T-helper 2 cell (primary cell): ENCODE measurements at places on chromosomes 2 and 18.

DNA sequence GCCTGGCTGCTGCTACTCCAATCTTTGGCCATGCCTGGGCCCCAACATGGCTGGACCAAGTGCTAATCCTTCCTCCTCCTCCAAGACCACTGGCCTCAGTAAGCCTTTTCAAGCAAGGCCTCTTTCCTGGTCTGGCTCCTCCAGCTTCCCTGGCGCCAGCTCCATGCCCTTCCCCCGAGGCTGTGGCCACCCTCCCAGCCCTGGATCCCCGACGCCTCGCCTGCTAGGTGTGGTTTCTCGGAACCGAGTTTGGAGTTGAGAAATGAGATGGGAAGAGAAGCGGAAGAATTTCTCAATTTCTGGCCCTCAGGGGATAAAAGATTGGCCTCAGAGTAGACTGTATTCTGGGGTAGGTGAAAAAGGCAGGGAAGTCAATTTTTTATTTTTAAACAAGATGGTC is 46.4 kb downstream of the ADCY3 start:
- DNase-seq = no peak

DNA sequence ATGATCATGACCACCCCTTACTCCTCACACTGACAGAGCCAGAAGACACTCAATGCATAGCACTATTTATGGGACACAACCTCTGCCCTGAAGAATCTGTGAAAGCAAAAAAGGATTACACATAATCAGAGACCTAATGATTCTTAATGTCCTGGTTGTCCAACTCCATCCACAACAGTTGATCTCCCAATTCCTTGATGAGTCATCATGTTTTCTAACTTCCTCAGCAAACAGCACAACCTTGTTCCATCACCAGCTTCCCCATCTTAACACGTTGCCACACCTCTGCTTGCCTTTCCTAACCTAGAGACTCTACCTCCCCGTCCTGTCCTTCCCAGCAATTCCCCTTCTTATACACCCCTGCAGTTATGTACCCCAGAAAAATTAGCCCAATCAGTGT is 13.2 kb upstream of the MARCHF4 start:
- DNase-seq = no peak

DNA sequence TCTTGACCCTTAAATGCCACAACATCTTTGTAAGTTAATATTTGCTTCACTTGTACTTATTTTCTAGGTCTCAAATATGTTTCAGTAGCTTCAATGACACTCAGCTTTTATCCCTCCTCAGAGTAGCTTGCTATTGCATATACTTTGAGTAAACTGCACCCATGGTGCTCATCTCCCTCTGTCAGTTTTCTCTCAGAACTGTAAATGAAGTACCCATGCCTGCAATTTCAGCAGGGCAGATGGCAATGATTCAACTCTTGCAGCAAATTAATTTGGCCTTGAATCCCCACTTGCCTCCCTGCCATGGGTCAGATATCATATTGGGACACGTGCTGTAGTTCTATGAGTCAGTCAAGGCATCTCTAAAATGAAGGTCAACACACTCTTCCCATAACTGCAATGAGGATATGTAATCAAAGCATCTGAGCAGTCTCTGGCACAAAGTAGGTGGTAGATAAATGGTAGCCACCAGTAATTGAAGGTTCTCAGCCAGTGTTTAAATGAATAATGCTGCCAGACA is 225.8 kb downstream of the PIEZO2 start:
- no peak for DNase-seq

GRCh38 chr2:96945014-96945413 is 41.4 kb downstream of the FAM178B start:
- no peak for DNase-seq
